ENCODE measurements at places on chromosomes 7 and 10.

DNA sequence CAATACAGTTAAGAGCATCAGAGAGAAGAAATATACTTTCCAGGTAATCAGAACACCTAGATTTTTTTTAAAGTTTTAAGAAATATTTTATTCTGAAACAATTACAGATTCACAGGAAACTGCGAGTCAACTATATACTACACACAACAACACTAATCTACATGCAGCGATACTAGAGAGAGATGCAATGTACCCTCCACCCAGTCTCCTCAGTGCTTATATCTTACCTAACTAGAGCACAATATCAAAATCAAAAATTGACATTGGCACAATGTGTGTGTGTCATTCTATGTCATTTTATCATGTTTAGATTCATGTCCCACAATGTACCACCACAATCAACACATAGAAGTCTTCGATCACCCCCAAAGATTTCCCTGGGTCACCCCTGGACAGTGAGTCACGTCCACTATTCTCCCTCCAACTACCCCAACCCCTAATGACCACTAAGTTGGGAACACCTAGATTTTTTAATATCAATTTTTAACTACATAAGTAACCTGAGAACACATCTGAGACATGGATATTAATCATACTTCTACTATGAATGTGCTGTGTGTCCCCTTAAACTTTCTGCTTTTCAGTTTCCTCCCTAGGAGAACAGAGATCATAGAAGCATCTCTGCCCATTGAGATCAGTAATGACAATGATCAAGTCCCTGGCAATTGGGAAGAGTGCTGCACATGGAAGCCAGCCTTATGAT, 86.5 kb downstream of the GSAP start:
- no peak for DNase-seq

DNA sequence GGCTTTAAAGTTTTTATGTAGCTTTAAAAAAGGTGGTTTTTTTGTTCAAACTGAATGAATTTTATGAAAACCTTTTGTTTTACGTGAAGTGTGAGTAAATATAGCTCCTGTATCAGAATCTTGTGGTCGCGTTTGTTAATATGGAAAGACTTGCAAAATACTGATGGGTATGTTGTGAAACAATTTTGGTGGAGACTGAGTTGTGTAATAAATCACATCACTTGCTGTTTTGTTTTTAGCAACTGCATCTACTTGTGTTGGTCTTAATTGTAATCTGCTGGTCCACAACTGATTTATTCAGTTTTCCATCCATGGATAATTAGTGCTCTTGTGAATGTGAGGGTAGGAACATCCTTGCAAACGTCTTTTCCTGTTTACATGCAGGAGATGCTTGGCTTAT, 10.5 kb downstream of the PLXDC2 start:
- DNase-seq = no peak

GRCh38 chr10:51405580-51406351, 293.6 kb downstream of the CSTF2T start:
- DNase-seq = no peak

- no peak for DNase-seq
Observed at GRCh38 chr10:78349165-78349516, 315.5 kb downstream of the RPS24 start.

GRCh38 chr10:101256387-101256786, 27.1 kb upstream of the LBX1 start:
- no peak for DNase-seq

DNA sequence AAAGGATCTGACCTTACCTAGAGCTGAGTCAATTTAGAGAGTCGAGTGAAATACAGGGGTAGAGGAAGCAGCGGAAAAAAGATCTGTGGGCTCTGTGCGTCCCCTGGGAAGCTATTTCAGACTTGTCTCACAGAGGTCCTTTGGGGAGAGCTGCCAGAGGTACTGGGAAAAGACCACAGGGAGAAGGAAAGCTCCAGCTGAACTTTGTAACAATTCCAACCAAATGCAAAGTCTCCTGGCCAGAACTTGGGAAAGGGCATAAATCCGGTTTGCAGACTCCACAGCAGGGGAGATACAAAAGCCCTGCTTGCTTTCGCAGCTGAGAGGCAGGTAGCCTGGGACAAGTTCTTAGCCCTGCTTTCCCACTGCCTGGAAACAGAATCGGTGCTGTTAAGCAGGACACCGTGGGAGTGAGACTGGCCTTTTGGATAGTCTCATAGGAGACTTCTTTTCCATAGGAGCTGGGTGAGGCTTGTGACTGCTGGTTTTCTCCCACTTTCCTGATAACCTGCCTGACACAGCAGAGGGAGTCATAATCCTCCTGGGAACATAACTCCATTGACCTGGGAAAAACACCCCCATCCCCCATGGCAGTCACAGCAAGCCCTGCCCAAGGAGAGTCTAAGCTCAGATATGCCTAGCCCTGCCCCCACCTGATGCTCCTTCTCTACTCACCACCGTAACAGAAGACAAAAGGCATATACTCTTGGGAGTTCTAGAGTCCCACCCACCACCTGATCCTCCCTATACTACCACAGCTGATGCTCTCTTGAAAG, 926.2 kb downstream of the KCNMA1 start:
- DNase-seq = no peak

- no peak for DNase-seq
Observed at GRCh38 chr7:2280424-2280823, 33.8 kb downstream of the SNX8 start.

DNA sequence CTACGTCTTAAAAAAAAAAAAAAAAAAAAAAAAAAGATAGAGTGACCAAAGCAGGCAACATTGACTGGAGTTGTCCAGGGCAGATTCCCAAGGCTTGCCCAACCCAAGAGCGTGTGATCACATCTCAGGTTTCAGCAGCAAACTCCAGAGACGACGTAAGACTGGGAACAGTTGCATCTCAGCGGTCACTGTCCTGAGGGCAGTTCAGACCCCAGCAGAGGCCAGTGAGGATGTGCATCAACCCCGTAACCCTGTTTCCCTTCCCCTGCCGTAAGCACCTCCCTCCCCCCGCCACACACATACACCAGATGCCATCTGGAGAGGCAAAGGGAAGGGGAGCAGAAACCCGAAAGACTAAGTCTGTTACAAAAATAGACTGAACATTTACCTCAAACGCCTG, 19.3 kb upstream of the TOMM7 start:
- DNase-seq = no peak

GRCh38 chr10:34334908-34335307, 480.2 kb downstream of the PARD3 start:
- DNase-seq = no peak

DNA sequence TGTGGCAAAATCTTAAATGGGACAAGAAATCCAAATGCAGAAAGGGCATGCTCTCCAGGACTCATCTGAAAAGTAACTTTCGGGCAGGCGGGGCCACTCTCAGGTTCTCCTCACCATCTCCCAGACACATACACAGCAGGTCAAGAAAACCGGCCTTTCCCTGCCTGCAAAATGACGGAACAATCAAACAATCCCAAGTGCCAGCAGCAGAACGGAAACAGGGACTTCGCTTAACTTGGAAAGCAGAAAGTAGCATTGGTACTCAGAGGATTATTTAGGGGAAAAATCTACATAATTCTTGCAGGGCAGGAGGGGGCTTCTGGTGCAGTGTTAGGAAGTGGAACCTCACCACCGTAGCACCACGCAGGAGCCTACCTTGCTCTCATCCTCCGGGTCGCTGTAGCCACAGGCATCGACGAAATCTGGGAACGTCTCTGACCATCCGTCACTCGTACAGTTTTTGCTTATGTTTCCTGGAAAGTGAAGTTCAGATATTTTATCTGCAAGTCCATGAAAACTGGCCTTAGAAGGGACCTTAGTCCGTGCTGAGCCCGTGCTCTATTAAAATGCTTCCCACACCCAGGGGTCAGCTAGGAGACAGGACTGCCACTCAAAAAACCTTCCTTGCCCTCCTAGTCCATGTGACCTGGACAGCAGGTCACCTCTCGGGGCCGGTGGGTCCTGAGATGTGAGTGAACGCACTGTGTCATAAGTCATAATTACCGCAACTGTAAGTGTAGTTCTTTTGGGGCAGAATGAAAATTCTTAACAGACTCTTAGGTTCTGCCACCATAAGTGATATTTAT, 41.1 kb downstream of the VIPR2 start:
- DNase-seq = no peak

GRCh38 chr7:132275416-132276233, 300.6 kb downstream of the PLXNA4 start:
- DNase-seq = no peak

DNA sequence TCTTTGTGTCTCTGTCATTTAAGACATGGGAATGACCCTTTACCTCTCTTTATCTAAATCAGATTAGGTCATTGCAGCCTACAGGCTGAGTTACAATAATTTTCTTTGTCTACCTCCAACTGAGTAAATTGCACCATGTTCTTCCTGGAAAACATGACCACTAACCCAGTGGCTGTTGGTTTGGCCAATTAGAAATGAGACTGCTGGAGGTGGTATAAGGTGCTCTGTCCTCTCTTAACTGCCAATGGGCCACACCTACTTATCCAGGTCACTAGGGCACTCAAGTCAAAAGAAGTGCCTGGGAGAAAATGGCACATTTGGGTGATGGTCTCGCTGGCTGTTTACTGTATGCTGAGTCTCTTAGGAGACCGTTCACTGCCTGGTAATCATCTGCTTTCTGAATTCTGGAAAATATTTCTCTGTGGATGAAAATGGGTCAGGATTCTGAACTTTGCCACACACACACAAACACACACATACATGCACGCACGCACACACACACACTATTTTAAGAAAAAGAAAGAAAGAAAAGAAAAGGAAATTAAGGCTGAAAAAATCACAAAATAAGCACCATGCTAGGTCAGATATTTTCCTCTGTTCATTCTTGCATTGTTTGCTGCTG, 16.4 kb downstream of the STAMBPL1 start:
- peak; percentile 53 for DNase-seq

- DNase-seq = no peak
Observed at GRCh38 chr10:15045380-15045779, 1.6 kb downstream of the OLAH start.

DNA sequence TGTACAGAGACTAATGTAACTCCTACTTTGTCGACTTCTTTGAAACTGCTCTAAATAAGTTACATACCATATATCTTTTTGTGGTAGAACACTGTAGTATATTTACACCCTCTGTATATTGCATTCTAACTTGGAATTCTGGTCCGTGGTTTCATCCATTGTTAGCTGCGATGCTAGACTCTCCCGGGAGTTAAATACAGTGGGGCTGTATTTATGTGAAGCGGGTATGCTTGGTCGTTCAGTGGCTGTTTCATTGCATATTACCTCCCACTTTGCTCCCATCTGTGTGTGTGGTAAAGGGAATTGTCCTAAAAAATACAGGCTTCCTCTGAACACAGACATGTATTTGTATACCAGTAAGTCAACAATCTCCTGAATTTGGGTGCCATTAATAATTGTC, 231.1 kb downstream of the SLC25A13 start:
- DNase-seq = no peak

DNA sequence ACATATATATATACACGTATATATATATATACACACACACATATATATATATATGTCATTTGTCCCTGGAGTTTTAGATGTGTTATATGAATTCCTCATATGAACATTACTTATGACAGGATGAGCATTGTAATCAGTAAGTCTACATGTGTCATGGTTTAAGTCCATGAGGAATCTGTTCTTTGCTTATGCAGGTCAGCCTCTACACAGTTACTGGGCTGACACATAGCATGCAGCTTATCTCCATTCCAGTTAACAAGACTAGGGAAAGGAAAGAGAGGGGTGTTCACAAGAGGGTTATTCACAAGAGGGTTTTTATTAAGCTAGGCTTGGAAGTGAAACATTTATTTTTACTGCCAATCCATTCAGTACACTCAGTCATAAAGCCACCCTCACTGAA, 226.7 kb downstream of the SNX13 start:
- DNase-seq = no peak

GRCh38 chr7:1447551-1448244, 11.6 kb downstream of the MICALL2 start:
- DNase-seq = no peak

- no peak for DNase-seq
Observed at GRCh38 chr7:127789031-127789430, 137.0 kb downstream of the SND1 start.

DNA sequence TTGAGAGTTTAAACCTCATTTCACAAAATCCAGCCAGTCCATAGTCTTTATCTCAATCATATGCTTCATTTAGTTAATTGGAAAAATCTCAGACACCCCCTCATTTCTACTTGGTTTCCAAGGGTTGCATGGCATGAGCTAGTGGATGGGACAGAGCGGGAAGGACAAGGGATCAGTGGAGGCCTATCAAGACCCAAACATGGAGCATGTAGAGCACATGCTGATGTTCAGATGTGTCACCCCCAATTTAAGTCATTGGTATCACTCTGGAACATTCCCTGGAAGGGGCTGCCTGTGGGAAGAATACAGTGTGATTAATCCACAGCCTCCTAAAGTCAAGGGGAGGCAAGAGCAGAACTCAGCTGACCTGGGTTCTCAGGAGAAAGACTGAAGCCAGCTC, 2.3 kb downstream of the C10orf71 start:
- DNase-seq = no peak

GRCh38 chr7:150317748-150318444, 5.3 kb upstream of the LRRC61 start:
- peak; percentile 81 for DNase-seq

DNA sequence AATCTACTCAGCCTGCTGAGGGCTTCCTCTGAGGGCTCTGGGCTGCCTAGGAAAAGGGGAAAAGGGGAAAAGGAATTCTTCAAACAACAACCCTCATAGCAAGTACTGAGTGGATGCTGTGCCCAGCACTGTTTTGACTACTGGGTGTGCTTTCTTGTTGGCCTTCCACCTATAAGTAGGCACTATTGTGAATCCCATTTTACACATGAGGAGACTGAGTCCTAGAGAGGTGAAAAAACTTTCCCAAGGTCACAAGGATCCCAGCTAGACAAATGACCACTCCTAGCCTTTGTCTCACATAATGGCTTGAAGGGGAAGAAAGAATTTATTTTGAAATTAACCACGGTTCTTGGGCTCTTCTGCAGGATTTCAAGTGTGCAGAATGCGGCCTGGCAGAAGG, 17.1 kb downstream of the FGF8 start:
- no peak for DNase-seq

- no peak for DNase-seq
Observed at GRCh38 chr7:130409067-130409711, 28.9 kb downstream of the CPA1 start.

GRCh38 chr10:59505926-59506325, 143.6 kb upstream of the FAM13C start:
- no peak for DNase-seq

GRCh38 chr10:74674927-74675326, 151.5 kb upstream of the KAT6B start:
- DNase-seq = no peak

- no peak for DNase-seq
Observed at GRCh38 chr10:81918766-81919165, 43.8 kb downstream of the NRG3 start.

- DNase-seq = no peak
Observed at GRCh38 chr10:34290412-34291081, 524.5 kb downstream of the PARD3 start.

- no peak for DNase-seq
Observed at GRCh38 chr10:44253769-44254462, 131.0 kb downstream of the CXCL12 start.

GRCh38 chr7:27066148-27066547, 29.7 kb downstream of the HOXA1 start:
- no peak for DNase-seq
